ENCODE measurements at places on chromosomes 2 and 18. TPM values are rescaled to one million over a fixed set of nuclear protein-coding genes. Genes with fewer than 3 reads are reported as not detected.

The CPLX4 gene
- not detected for total RNA-seq

The HTR2B gene
- total RNA-seq, result not detected

The EML6 gene
- 3.7 TPM for total RNA-seq

The LYPD6 gene
- 1.1 TPM for total RNA-seq

The SFXN5 gene
- total RNA-seq, result 12.5 TPM
